ENCODE measurements at places on chromosomes 4 and X.

GRCh38 chrX:13938051-13938828 lies 91.5 kb downstream of the GEMIN8 start:
- no peak for DNase-seq

DNA sequence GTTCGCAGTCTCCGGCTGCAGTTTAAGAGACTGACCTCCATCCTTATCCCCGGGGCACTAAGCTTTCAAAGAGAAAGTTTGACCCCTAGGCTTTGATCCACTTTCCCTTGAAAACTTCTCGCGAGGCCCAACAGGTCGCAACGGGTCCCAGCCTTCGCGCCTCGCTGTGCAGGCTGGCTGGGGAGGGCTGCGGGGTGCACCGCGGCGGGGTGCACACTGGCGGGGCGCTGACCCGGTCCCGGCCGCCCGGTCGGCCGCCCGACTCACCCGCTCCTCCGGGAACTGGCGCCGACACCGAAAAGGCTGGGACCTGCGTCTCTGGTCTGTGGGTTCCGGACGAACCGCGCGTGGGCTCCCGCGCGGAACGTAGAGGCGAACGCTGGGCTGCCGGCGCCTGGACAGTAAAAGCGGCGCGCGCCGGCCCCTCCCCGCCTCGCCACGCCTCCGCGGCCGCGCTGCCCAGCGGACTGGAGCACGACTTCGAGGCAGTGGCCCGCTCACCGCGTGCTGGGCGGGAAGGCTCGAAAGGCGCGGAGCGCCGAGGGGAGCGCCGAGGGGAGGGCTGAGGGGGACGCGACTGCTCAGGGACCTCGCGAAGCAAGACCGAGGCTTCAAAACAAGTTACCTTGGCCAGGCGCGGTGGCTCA lies at the start of gene TAF7L:
Gene TAF7L, minus strand, starts transcription at position 378 of the 647 bp plus-strand sequence. CDS start 3,791 bp downstream, outside the sequence.
- DNase-seq: no peak

DNA sequence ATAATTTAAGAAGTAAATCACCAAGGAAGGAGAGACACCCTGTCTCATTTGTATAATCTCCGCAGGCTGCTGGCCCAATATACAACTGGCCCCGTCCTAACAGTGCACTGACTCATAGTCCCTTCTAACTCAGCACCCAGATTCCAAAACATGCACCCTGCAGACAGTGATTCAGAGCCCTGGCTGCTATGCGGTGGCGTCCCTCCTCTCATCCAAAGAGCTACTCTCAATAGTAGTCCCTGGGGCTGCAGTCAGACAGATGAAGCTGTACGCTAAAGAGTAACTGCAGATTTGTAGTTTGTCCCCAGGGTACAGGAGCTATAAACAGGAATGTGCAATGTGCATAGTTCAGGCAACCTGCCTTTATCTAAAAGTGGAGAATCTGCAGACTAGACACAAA lies 23.0 kb downstream of the GABRA3 start:
- no peak for DNase-seq

DNA sequence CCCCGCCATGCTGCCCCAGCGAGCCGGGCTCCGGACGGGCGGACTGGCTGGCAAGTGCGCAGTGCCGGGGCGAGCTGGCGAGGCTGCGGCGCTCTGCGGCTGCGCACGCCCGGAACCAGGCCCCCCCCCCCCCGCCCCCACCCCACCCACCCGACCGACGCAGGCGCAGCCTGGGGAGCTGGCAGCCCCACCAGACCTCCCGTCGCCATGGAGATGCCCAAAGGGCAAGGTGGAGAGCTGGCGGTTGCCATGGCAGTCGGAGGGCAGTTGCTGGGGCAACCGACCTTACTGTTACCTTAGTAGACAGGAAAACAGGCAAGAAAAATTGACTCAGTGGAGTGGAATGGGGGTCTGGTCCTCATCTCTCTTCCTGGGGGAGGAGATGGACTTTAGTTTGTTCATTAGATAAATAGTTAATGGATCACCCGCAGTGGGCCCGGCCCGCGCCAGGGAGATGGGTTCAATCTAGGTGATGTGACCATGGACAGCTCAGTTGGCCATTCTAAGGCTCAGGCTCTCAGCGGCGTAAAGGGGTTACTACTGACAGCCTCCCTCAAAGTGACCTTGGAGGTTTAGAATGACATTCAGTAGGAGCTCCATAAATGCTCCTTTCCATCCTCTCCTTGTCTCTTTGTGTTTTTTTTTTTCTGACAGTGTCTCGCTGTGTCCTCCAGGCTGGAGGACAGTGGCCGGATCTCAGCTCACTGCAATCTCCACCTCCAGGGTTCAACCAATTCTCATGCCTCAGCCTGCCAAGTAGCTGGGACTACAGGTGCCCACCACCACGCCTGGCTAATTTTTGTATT lies at the start of gene PCSK1N:
Gene PCSK1N, minus strand, starts transcription at position 87 of the 806 bp plus-strand sequence. Its CDS starts 78 bp downstream, at position 9.
- DNase-seq: peak; percentile 35

DNA sequence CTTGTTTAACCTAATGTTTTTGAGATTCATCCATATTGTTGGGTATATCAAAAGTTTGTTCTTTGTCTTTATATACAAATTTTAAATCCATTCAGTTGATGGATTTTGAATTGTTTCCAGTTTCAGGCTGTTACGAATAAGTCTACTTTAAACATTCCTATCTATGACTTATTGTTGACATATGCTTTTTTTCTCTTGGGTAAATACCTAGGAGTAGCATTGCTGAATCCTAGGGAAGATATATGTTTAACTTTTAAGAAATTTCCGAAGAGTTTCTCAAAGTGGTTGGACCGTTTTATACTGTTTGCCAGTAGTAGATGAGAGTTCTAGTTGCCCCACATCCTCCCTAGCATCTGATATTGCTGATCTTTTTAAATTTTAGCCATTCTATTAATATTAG lies 60.9 kb upstream of the IL13RA1 start:
- no peak for DNase-seq

GRCh38 chr4:185508181-185508580 lies 27.1 kb downstream of the PDLIM3 start:
- no peak for DNase-seq

GRCh38 chr4:7462509-7462971 lies 27.8 kb upstream of the PSAPL1 start:
- no peak for DNase-seq

GRCh38 chr4:121814756-121815155 lies 8.9 kb downstream of the CCNA2 start:
- no peak for DNase-seq

GRCh38 chr4:8840006-8840793 lies 31.4 kb downstream of the HMX1 start:
- DNase-seq: no peak

GRCh38 chr4:56307423-56307822 lies 79.9 kb downstream of the AASDH start:
- DNase-seq: no peak

- no peak for DNase-seq
Measured at GRCh38 chr4:106993827-106994226, 42.3 kb downstream of the DKK2 start.

GRCh38 chr4:101777431-101777830 lies 13.1 kb upstream of the BANK1 start:
- no peak for DNase-seq

- no peak for DNase-seq
Measured at GRCh38 chr4:14883166-14883565, 119.1 kb upstream of the CPEB2 start.

- DNase-seq: no peak
Measured at GRCh38 chr4:2831611-2832308, 11.9 kb upstream of the ADD1 start.

- no peak for DNase-seq
Measured at GRCh38 chr4:143356493-143356892, 19.8 kb downstream of the GAB1 start.

- DNase-seq: no peak
Measured at GRCh38 chr4:2660596-2661211, 95.4 kb downstream of the TNIP2 start.

GRCh38 chr4:140069066-140069465 lies 84.9 kb downstream of the MAML3 start:
- DNase-seq: no peak

GRCh38 chrX:112645774-112646173 lies 34.0 kb downstream of the LHFPL1 start:
- no peak for DNase-seq

GRCh38 chr4:87521319-87521718 lies 7.9 kb downstream of the SPARCL1 start:
- DNase-seq: no peak

GRCh38 chr4:4870576-4871241 lies 11.2 kb downstream of the MSX1 start:
- no peak for DNase-seq

- no peak for DNase-seq
Measured at GRCh38 chrX:110750526-110751189, 45.0 kb downstream of the CHRDL1 start.

DNA sequence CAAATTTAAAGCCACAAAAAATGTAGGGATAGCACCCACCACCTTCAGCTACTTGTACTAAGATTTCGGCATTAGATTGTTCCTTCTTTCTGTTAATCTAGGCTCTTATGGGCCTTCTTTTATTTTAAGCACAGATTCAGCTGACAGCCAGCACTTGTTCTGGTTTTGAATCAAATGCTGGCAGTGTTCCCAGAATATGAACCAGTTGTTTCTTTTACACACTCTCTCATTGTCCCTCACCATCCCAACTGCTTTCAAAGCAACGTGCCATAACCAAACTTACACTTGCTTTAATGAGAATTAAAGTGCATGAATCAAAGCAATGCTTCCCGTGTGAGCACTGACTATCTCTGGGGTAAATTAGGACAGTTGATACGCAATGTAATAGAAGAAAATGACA lies 744.5 kb upstream of the FAM241A start:
- no peak for DNase-seq

- DNase-seq: no peak
Measured at GRCh38 chrX:154012336-154012991, 7.2 kb downstream of the IRAK1 start.

- no peak for DNase-seq
Measured at GRCh38 chr4:72900952-72901351, 168.6 kb downstream of the COX18 start.

DNA sequence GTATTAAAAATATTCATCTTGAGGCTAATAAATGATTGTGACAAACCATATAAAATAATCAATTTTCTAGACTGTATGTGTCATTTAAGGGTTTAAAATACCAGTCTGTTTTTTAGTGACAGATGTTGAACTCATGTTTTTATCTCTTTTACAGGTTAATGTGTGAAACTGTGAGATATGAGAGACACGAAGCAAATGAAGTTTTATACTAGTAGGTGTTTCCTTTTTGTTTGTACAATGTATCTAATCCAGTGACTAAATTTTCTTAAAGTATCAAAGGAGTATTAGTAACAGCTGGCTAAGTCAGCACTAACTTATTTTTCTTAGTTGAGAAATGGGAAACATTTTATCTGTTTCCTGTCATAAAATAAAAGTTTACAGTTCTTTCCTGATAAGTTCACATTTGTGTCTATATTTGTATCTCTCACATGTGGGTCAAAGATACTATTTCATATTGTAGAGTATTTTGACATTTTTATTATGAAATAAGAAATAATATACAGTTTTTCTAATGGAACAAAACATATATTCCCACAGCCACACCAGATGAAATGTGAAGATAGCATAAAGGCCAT lies 90.3 kb downstream of the RAPGEF2 start:
- no peak for DNase-seq

DNA sequence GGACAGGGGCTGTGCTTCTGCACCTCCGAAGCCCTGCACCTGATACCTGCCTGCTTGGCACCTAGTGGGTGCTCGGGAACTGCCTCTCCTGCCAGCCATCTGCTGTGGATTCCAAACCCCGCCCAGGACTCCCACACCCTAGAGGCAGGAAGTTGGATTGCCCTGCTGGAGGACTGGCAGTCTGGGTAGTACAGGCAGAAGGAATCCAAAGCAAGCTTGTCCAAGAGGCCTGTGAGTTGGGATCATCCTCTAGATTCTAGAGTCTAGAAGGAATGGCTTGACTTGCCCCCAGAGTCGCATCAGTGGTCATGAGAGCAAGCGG lies 64.6 kb upstream of the MTM1 start:
- no peak for DNase-seq

- DNase-seq: no peak
Measured at GRCh38 chrX:56794404-56795230, 65.6 kb downstream of the NBDY start.

DNA sequence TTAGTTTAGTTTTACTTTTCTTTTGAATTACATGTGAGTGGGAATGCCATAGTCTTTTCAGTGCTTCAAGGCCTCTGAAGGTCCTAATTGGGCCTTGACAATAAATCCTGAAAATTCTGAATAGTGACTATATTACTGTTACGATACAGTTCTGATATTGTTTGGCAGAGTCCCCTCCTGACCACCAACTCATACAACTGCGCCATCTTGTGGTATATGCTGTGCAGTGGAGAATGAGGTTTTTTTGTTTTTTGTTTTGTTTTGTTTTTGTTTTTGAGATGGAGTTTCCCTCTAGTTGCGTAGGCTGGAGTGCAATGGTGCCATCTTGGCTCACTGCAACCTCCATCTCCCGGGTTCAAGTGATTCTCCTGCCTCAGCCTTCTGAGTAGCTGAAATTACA lies 56.6 kb upstream of the CHRDL1 start:
- no peak for DNase-seq

DNA sequence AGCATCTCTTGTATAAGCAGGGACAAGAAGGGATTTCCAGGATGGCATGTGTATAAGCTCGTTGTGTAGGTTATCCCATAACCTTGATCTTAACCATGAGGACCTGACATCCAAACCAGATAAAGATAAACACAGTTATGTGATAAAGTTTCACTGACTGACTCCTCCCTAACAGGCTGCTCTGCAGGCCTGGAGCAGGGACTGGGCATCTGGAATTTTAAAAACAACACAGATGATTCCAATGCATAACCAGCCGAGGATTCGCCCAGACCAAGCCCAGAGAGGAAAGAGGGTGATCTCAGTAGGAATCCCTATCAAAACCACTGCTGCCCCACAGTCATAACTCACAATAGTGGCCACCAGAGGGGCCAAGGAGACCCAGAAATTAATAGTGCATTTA lies 22.7 kb downstream of the KLF3 start:
- no peak for DNase-seq

GRCh38 chrX:68703369-68703768 lies 55.9 kb downstream of the STARD8 start:
- no peak for DNase-seq

DNA sequence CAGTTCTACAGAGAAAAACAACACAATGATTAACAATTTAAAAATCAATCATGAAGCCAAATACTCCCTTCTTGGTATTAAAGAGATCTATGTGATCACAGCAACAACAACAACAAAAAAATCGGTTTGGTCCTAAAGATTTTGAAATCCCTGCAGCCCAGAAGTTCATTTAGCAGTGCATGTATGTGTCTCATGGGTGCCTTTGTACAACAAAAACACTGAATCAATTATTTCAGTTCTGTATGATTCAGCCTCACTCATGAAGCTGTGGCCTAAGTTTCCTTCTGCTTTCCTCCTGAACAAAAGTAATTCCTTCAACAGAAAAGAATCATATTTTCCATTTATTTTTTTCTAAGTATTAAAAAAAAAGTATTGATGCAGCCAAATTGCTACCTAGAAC lies 393.4 kb upstream of the NDST3 start:
- no peak for DNase-seq

All from T-helper 2 cell (primary cell).